Fibroblast of gingiva (primary cell): ENCODE measurements at places on chromosomes 11 and 22.

DNA sequence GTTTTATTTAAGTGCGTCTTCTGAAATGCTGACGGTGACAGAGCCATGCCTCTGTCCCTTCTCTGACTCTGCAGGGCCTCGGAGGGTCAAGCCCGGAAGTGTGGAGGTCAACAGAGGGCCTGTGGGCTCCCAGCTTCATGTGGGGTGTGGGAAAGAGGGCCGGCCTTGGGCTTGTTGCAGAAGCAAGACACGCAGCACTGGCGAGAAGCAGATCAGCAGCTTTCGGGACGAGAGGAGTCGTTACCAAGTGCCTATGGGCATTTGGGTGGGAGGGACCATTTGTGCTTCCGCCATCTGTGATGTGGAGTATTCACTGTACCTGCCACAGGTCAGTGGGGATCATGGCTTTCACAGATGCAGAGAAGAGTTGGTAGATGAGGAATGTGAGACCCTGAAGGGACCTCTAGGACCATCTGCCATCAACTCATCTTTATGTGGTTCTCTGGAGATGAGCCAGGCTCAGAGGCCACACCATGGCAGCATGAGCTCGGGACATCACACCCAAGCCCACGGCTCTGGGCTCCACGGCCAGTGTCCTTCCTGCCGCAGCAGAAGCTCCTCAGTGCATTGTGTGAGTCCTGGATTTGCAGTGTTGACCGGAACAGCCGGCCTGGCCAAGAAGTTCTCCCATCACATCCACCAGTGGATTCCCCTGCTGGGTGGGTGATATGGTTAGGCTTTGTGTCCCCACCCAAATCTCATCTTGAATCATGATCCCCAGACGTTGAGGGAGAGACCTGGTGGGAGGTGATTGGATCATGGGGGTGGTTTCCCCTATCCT lies 590.7 kb downstream of the TBC1D22A start:
- no peak for DNase-seq

- no peak for DNase-seq
Measured at GRCh38 chr11:72943664-72944063, 129.5 kb downstream of the ATG16L2 start.

GRCh38 chr22:17648569-17648968 lies 10.0 kb downstream of the BCL2L13 start:
- DNase-seq = no peak

DNA sequence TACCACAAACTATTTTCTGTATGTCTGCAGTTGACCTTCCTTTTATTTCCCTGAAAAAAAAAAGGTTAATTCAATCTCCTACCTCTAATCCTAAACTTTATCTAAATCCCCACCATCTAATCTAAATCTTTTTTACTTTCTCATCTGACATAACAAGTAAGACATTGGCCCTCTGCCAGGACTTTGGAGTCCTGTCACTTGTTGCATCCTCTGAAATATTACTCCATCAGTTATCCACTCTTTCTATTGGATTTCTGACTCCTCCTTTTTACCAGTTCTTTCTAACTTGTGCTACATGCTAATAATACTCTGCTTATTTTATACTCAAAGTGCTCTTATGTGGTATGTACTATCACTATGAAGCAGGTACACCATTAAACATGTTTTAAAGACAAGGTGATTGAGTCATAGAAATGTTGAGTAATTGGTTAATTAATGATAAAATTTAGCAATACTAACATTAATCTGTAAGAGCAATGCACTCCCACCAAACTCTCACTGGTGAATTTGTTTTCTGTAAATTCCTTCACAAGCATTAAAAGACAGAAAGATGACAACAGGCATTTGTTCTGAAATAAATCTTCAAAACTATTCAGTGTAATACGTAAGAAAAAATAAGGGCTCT lies 914.2 kb upstream of the RAG2 start:
- no peak for DNase-seq

DNA sequence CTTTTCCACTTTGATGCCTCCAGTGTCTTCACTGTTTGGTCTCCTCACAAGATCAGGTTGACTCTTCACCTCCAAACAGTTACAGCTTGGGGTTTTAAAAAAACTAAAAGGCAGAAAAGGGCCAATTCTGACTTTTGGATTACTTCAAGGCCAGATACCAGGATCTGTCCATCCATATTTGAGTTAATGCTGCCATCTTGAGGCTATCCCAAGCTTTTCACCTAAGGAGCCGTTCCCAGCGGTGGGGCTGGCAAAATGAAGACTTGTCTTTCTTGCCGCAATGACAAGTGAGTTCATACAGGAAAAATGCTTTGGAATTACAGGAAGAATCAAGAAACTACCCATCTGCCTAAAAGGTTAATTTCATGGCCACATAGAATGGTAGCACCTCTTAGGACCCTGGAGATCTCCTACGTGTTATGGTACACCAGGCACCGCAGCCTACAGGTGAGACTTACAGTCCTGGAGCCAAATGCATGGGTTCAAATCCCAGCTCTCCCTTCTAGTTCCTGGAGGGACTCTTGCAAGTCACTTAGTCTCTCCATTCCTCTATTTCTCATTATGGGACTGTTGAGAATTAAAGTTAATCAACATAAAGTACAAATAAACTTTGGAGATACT lies 6.0 kb upstream of the OR5B21 start:
- peak; percentile 52 for DNase-seq

GRCh38 chr22:46162771-46163556 lies 12.6 kb downstream of the PPARA start:
- no peak for DNase-seq

DNA sequence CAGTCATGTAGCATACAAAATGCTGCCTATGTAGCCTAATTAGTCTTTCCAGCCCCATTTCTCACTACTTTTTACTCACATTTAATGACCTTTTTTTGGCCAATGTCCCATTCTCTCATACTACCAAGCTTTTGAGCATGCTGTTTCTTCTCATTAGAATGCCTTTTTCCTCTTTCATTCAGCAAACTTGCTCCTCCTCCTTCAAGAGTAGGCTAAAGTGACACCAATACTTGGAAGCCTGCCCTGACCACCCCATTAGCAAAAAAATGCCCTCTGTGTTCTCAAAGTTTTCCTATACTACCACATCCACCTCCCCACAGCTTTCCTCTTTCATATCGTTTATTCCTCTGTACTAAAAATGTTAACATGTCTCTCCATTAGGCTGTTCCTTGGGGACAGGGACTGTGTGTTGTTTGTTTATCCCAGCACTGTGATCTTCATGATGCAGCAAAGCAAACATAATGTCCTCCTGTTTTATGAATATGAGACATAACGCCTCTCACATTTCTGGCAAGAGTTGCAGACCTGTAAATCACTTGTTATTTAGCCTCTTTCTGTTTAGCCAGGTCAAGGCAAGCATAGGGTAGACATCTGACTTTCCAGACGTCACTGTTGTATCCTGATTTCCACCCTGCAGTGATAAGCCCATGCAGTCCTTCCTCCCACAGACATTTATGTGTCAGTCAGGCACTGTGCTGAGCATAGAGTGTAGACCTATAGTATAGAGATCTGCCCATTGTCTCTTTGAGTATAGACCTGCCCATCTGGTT lies 62.0 kb upstream of the UCP3 start:
- DNase-seq = no peak

- DNase-seq = peak; percentile 32
Measured at GRCh38 chr11:8070417-8071115, 10.4 kb upstream of the TUB start.

DNA sequence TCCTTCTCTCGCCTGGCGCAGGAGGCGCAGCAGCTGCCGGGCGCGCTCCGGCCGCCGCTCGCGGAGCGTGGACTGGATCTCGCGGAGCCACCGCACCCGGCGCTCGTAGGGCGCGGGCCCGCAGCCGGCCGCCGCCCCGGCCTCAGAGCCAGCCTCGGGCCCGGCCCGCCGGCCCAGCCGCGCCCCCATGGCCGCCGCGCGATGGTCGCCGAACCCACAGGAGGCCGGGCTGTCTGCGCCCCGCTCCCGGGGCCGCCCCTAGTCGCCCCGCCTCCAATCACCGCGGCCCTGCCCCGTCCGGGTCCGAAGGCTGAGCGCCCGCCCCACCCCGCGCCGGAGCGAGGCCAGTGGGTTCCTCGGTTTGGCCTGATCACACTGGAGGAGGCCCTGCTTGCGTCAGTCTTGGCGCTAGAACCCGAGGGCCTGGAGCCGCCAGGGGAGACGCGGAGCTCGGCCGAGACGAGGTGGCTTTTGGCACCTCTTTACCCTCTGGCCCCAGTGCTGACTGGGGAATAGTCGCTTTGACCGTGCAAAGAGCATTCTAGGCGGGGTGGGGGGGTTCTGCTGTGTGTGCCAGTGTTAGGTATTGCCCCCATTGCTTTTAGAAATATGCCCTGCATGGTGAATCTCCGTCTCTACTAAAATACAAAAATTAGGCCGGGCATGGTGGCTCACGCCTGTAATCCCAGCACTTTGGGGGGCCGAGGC lies at the start of gene LRRC75B:
Gene LRRC75B (minus strand): TSS at position 223 of the 708 bp plus-strand sequence. CDS start 34 bp downstream, at position 189.
- DNase-seq = peak; percentile 87

DNA sequence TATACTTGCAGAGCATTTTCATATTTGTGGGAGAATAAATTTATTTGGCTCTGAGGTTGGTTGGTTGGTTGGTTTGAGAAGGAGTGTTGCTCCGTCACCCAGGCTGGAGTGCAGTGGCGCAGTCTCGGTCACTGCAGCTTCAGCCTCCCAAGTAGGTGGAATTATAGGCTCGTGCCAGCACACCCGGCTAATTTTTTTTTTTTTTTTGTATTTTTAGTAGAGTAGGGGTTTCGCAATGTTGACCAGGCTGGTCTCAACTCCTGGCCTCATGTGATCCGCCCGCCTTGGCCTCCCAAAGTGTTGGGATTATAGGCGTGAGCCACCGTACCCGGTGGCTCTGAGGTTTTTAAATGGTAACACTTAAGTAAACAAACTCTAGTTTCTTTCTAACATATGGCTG lies 161.1 kb downstream of the TEAD1 start:
- no peak for DNase-seq

DNA sequence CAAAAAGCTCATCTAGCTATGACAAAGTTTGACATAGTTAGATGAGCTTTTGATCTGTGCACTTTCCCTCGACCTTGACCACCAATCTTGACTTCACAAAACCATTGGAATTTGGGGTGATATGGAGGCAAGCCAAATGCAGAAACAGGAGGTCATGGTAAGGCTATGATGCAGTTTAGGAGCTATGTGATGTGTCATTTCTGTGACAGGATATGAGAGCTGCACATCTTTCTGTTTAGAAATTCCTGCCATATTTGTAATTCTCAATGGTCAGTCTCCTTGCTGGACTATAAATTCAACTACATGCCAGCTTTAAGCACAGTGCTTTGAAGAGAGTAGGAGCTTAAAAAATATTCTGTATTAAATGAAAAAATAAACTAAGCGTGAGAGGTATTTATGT lies 12.9 kb downstream of the OR51B6 start:
- peak; percentile 55 for DNase-seq

- DNase-seq = peak; percentile 87
Measured at GRCh38 chr11:35304386-35304775, 115.0 kb downstream of the SLC1A2 start.

DNA sequence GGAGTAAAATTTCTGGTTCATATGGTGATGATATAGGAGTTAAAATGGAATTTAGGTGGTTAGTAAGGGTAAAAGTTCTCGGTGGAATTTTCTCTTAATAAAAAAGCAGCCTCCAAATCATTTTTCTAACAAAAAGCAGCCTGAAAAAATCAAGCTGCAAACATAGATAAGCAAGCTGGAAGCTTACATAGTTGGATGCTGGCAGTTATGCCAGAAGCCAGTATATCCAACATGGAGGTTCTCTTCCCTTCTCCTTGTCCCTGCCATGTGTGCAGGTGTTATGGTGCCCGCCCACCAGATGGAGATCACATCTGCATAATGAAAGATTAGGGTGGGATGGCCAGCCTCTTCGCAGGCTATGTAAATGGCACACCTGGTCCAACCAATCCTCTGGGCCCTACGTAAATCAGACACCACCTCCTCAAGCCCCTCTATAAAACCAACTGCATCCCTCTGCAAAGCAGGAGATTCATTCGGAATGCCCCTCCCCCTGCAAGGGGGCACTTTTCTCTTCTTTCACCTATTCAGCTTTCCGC lies 22.4 kb downstream of the PIWIL3 start:
- DNase-seq = no peak

DNA sequence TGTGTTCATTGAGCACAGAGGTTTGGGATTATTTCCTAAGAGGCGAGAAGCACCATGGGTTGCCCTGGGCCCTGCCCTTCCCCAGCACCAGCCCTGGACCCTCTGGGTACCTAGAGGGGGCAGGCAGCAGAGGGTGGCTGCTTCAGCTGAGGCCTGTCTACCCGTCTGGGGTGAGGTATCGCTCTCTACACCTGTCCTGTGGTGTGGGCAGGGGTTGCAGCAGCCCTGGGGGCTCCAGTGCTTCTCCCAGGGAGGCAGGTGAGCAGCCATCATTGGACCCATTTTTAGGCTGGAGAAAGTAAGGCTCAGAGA lies 15.6 kb downstream of the PRDM11 start:
- DNase-seq = no peak

DNA sequence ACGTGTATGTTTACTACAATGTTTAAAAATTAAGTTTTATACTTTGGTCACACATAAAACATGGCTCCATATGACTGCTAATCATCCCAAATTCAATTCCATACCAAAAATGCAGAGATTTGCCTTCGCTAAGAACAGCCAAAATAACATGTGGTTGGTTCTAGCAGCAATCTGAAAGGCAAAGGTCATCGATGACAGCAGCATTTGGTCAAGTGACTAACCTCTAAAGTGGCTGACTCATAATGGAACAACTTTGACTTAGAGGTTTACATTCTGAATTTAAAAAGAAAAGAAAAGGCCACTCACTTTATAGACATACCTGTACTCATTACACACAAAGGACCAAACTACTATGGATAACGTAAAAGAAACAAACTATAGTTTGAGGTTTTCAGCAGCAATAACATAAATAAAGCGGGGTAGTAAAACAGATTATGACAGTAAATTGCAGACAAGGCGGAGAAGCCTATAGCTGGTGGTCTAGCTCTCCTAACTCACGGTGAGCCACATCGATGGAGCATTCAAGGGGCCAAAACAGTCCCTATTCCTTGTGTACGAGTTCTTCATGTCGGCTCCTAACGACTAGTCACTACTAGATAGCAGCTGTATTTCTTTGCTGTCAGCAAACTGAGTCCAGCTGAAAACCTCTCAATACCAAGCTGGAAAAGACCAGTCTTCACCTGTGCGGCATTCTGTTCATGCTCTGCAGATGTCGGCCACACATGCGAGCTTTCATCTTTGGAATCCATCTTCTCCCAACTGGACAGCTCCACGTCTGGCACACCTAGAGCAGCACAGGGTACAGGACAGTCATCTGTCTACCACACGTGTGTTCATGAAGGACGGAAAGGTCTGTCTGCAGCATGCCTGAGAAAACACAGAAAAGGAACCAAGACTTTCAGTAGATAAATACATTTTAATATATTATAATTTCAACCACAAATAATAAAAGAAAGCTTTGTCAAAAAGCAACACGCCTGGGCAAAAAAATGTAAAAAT lies 42.1 kb downstream of the PRDM10 start:
- DNase-seq = peak; percentile 74

GRCh38 chr11:115202074-115202473 lies 302.1 kb downstream of the CADM1 start:
- no peak for DNase-seq

GRCh38 chr11:125892071-125892470 lies 4.6 kb downstream of the HYLS1 start:
- DNase-seq = no peak

- peak; percentile 32 for DNase-seq
Measured at GRCh38 chr11:57387289-57388030, 3.0 kb downstream of the PRG2 start.
